ENCODE measurements at places on chromosomes 11 and 22. TPM values are rescaled to one million over a fixed set of nuclear protein-coding genes. Genes with fewer than 3 reads are reported as not detected.

Gene GSTP1
- 771 TPM for total RNA-seq

Gene P4HA3
- total RNA-seq, result 1.7 TPM

Gene ARHGAP8
- 33.7 TPM for total RNA-seq

Gene MRGPRF
- 75.2 TPM for total RNA-seq

DNA sequence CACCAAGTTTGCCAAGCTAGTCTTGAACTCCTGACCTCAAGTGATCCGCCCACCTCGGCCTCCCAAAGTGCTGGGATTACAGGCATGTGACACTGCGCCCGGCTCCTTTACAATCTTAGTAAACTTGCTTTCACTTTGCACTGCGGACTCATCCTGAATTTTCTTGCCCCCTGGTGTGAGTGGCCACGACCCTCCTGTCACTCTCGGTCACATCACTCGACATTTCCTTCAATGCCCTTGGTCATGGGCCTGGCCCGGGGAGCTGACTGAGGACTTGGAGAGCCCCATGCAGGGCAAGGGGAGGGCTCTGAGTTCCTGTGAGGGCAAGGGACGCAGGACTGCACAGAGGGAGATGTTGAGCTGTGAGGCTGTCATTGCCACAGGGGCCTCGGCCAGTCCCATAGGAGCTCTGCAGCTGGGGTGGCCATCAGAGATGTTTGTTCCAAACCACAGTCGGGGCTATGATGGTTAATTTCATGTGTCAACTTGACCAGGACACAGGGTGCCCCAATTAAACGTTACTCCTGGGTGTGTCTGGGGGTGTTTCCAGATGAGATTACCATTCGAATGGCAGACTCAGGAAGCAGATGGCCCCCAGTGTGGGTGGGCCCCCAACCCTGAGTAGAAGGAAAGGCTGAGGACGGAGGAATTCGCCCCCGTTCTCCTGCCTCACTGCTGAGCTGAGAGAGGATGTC is 21.2 kb downstream of the A4GALT start:
- no peak for DNase-seq

GRCh38 chr11:106917973-106918372 is 100.3 kb downstream of the GUCY1A2 start:
- DNase-seq, result no peak

- no peak for DNase-seq
Observed at GRCh38 chr11:120712881-120713280, 201.3 kb downstream of the GRIK4 start.

- DNase-seq, result no peak
Observed at GRCh38 chr22:19122752-19123492, 710 bp upstream of the DGCR2 start.

DNA sequence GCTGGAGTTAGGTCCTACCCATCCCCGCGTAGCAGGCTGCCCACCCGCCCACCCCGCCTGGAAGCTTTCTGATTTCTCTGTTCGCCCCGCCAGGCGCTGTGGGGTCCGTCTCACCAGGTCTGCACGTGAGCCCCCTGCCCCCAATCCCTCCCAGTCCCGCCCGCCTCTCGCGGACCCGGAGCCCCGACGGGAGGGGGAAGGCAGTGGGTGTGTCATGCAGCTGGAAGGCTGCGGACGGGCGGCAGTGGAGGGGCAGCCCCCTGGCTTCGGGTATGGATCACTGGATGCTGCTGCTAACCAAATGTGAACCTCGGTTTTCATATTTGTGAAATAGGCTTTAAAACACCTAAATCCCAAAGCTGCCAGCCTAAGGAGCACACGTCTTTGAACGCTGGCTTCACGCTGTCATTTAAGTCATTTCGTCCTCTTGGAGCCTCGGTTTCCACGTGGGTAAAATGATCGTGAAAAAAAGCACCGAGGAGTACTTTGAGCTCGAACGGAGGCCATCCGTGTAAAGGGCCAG is 568 bp upstream of the BIK start:
- DNase-seq, result no peak
